ENCODE measurements at places on chromosomes 1 and 21. TPM values are rescaled to one million over a fixed set of nuclear protein-coding genes. Genes with fewer than 3 reads are reported as not detected.

ISG15 gene
- polyA plus RNA-seq = 65.5 TPM

HENMT1 gene
- polyA plus RNA-seq = 1.7 TPM

PLPPR4 gene
- polyA plus RNA-seq = 0.29 TPM

ATP13A2 gene
- 10.3 TPM for polyA plus RNA-seq

PSMB4 gene
- polyA plus RNA-seq = 344 TPM

C1orf141 gene
- polyA plus RNA-seq = not detected

THEM5 gene
- polyA plus RNA-seq = 0.11 TPM

LYSMD1 gene
- 9.9 TPM for polyA plus RNA-seq

CDA gene
- 6.7 TPM for polyA plus RNA-seq

SHC1 gene
- 37.9 TPM for polyA plus RNA-seq

OR2W3 gene
- polyA plus RNA-seq = not detected

CACHD1 gene
- polyA plus RNA-seq = 1.6 TPM

MYCBP gene
- 4.9 TPM for polyA plus RNA-seq

CFHR5 gene
- not detected for polyA plus RNA-seq

AADACL4 gene
- not detected for polyA plus RNA-seq

FLVCR1 gene
- polyA plus RNA-seq = 1.1 TPM

TFAP2E gene
- 0.34 TPM for polyA plus RNA-seq

RNF186 gene
- polyA plus RNA-seq = not detected

NOTCH2NLA gene
- 12.7 TPM for polyA plus RNA-seq

CDCP2 gene
- not detected for polyA plus RNA-seq

SEC16B gene
- 2.9 TPM for polyA plus RNA-seq

KIF26B gene
- 0.11 TPM for polyA plus RNA-seq

RO60 gene
- 11.1 TPM for polyA plus RNA-seq

SERPINC1 gene
- polyA plus RNA-seq = 0.18 TPM

PTPRF gene
- 5.1 TPM for polyA plus RNA-seq

SZRD1 gene
- 70.7 TPM for polyA plus RNA-seq

Data from right cardiac atrium (tissue), 5 donors.